ENCODE measurements at places on chromosomes 4 and X.

- no peak for DNase-seq
Observed at GRCh38 chrX:116232833-116233232, 62.3 kb downstream of the AGTR2 start.

DNA sequence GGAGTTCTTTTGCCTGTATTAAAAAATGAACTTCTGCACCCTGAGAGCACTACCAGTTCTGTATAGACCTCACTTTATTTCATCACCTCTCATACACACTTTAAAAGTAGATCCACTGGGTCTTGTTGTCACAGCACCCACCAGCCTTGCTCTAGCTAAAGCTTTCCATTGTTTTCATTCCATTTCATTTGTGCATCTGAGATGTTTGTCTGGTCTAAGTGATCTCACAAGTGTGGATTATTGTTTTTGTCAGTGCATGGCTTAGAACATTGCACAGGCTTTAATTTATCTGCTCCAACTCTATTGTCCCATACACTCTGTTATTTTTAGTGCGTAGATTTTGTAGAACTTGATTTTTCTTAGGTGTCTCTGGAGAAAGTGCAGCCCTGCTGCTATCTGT is 1157.5 kb upstream of the PABPC4L start:
- DNase-seq, result no peak

- no peak for DNase-seq
Observed at GRCh38 chr4:142818031-142818430, 28.1 kb downstream of the INPP4B start.

DNA sequence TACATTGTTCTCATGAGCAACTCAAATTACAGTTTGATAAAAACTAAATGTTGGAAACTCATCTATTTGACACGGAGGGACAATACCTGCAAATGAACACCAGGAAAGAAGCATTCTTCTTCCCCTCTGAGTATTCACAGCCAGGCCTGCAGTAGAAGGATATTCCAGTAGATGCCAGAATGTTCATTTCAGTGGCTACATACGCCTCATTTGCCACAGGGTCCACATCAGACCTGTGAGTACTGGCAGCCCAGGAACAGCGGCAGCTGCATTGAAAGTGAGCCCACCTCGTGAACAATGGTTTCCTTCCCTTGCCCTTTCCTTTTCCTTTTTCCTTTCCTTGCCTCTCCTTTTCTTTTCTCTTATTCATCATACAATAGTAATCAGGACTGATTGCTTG is 81.1 kb upstream of the NEIL3 start:
- DNase-seq, result no peak

DNA sequence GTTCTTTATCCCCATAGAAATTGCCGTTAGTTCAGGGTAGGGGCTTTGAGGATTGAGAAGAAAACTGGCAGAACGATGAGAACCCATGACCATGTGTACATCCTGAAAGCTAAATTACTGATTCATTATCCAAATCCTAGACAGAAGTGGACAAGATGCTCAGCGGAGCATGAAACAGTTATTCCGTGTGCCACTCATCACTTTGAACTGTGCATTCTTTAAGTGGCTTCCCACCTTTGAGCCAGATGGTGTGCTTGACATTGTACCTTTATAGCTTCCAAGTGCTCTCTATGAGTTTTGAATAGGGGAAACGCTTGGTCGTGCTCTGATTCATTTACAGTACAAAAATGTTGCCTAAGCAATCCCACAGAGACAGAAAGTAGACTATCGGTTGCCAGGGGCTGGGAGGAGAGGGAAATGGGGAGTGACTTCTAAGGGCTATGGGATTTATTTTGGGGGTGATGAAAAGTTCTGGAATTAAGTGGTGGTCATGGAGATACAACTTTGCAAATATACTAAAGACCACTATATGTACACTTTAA is 100.0 kb downstream of the DOCK11 start:
- DNase-seq, result no peak

GRCh38 chr4:2295500-2295899 is 33.6 kb upstream of the MXD4 start:
- no peak for DNase-seq

DNA sequence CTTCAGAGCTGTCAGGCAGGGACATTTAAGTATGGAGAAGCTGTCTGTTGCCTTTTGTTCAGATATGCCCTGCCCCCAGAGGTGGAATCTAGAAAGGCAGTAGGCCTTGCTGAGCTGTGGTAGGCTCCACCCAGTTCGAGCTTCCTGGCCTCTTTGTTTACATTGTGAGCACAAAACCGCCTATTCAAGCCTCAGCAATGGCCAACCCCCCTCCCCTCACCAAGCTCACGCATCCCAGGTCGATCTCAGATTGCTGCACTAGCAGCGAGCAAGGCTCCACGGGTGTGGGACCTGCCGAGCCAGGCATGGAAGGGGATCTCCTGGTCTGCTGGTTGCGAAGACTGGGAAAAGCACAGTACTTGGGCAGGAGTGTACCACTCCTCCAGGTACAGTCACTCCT is 59.3 kb downstream of the ZNF674 start:
- DNase-seq, result no peak

GRCh38 chr4:81891005-81891996 is 419.6 kb upstream of the RASGEF1B start:
- no peak for DNase-seq

GRCh38 chr4:119623025-119623424 is 5.6 kb downstream of the PDE5A start:
- no peak for DNase-seq

GRCh38 chr4:33427676-33428075 is 2707.5 kb downstream of the PCDH7 start:
- no peak for DNase-seq

DNA sequence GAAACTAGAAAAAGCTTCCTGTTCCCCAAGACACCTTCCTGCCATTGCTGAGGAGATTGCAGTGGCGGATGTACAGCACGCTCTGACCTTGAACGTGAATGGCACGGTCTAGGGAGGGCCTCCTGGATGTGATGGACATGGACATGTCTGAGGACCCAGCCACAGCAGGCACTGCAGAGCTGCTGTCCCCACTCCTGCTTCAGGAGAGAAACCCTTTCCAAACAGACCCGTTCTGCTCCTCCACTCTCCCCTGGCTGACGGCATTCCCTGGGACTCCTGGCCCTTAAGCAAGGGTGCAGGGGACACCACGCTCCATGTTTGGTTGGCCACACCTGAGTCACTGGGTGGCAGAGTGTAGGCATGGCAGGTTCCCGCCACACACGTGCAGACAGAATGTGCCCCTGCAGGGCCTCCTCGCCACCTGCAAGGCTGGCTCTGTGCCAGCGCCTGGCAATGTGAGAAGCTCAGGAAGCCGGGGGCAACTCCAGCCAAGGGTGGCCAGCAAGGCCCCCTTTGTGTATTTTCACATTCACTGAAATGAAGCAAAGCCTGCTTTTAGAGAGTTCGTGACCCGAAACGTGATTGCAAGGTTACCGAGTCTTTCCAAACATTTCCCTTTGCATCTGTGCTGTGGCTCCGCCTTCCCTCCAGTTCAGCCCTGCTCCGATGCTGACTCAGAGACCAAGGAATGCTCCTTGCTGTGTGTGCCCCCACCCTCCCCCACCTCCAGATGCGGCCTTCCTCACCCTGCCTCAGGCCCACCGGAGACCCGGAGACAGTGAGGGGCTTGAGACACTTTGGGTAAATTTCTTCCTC is 46.1 kb downstream of the HTRA3 start:
- no peak for DNase-seq

- DNase-seq, result no peak
Observed at GRCh38 chr4:151564321-151564720, 155.3 kb downstream of the FHIP1A start.

DNA sequence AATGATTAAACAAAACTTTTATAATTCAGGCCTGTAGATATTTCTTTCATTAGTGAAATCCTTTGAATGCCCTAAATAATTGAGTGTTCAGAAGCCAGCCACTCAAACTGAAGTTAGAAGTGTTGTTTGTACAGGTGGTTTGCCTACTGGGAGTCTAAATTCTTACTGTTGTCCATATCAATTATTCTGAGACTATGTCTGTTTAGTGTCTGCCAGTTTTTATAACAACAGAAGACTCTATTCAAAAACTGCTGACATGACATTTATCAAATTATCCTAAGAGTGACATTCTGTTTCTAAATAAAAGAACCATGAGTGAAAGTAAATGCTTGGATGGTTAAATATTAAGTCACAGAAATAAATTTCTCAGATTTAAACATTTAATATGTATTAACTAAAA is 375.1 kb downstream of the FAT4 start:
- no peak for DNase-seq

GRCh38 chrX:154981116-154981411 is 41.5 kb downstream of the F8 start:
- no peak for DNase-seq

DNA sequence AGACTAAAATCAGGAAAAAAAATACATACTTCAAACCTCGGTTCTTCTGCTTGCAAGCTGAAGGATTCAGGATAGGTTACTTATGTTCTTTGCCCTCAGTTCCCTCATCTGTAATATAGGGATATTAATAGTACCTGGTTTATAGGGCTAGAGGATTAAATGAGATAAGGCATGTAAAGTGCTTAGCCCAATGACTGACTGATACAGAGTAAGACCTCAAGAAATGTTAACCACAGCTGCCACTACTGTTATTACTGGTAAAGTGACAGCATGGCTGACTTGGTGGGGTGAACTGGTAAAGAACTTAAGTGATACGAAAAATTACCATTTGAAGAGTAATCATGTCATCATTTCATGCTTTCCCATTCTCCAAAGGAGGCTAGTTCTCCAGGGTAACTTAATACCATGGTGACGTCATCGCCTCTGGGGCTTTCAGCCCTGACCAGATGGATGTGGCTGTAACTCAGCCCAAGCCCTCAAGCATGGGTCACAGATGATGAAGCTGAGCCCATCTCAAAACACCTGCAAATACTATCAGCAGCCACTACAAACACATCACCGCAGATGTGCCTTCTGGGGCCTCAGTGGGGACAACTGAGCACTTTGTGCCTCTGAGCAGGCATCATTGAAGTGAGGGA is 44.5 kb upstream of the SCML1 start:
- DNase-seq, result no peak

Measured in cortex of kidney (tissue), 1 donor.